ENCODE measurements at places on chromosomes 1 and 21. TPM values are rescaled to one million over a fixed set of nuclear protein-coding genes. Genes with fewer than 3 reads are reported as not detected.

CCDC185 gene
- not detected for total RNA-seq

DNA sequence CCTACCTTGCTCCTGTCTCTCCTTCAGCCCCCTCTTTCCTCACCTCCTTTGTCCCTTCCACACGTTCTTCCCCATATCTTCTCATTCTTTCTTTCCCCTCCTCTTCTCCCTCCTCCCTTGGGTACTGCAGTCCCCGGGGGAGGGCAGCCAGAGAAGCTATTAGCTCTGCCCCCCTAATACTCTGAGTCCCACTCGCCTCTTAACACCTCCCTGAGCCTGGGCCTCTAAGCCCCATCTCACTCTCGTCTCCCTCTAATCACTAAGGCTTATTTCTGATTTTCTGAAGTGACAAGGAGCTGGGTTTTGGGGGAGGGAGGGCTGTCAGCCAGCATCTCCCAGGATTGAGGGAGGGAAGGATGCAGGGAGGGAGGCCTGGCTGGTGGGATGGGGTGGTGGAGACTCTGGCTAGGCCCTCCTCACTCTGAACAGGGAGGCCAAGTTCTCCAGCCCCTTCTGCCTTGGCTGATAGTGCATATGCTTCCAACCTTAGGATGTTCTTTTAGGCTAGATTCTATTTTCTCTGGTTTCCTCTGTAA, 25.6 kb upstream of the DMBX1 start:
- peaks cover 67% of the 10 kb centered on the region for H3K27me3 ChIP-seq
- H3K27ac ChIP-seq = no peak overlapping the region
- no peaks in the 10 kb centered on the region for H3K36me3 ChIP-seq
- no peak overlapping the region for H3K4me3 ChIP-seq
- H3K4me1 ChIP-seq = peaks cover 6% of the 10 kb centered on the region

GRCh38 chr21:34599534-34600101, 15.3 kb downstream of the RCAN1 start:
- no peaks in the 10 kb centered on the region for H3K4me1 ChIP-seq
- H3K27ac ChIP-seq = no peak overlapping the region
- no peak overlapping the region for H3K4me3 ChIP-seq
- DNase-seq = no peak
- peaks cover 8% of the 10 kb centered on the region for H3K27me3 ChIP-seq

CELA3A gene
- total RNA-seq = not detected

DNA sequence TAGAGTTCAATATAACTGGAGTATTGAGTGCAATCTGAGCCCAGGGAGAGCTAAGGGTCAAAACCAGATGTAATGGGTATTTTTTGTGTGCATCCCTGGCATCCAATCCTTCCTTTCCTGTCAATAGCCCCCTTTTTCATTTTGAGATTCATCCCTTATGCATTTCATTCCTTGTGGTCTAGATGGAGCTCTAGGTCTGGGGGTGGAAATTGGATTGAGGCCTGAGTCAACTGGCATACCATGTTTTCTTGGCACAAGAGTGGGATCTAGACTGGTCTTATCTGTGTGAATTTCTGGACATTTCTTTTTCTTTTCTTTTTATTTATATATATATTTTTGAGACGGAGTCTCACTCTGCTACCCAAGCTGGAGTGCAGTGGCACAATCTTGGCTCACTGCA, 67.3 kb upstream of the RAB3GAP2 start:
- no peaks in the 10 kb centered on the region for H3K4me1 ChIP-seq
- DNase-seq = no peak
- H3K4me3 ChIP-seq = no peak overlapping the region
- peaks cover 1% of the 10 kb centered on the region for H3K27me3 ChIP-seq
- H3K27ac ChIP-seq = no peak overlapping the region

- no peak within 1 kb of the TSS for H3K4me3 ChIP-seq
- peaks cover 13% of the 10 kb centered on the region for H3K4me1 ChIP-seq
- no peaks in the 10 kb centered on the region for H3K27me3 ChIP-seq
- H3K36me3 ChIP-seq = peaks cover 25% of the 10 kb centered on the region
Observed at GRCh38 chr1:161367684-161368400, at the start of gene CFAP126. TSS of gene CFAP126 (minus strand) at chr1:161367876. CDS start at chr1:161367868, 8 bp downstream.

DNA sequence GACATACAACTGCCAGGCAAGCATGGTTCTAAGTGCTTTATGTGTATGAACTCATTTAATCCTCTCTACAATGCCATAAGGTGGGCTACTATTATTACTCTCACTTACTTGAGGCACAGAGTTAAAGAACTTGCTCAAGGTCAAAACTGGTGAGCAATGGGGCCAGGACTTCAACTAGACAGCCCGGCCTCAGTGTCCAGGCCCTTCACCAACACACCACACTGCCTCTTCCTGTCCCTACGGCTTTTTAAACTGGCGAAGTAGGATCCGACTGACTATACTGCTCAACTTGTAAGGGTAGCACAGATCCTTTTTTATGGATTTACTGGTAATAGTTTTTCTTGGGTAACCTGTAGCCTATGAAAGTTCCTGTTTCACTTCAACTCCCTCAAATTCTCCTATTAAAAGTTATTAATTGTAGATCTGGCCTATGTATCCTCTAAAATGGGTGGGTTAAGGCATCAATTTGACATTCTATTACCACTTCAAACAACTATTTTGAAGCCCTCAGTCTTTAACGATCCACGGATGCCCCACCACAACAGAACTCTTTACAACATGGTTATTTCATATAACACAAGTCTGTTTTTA, 4.3 kb downstream of the ERRFI1 start:
- H3K27me3 ChIP-seq = peaks cover 64% of the 10 kb centered on the region
- no peak overlapping the region for H3K27ac ChIP-seq
- H3K4me3 ChIP-seq = no peak overlapping the region
- H3K36me3 ChIP-seq = no peaks in the 10 kb centered on the region
- no peak for DNase-seq

DNA sequence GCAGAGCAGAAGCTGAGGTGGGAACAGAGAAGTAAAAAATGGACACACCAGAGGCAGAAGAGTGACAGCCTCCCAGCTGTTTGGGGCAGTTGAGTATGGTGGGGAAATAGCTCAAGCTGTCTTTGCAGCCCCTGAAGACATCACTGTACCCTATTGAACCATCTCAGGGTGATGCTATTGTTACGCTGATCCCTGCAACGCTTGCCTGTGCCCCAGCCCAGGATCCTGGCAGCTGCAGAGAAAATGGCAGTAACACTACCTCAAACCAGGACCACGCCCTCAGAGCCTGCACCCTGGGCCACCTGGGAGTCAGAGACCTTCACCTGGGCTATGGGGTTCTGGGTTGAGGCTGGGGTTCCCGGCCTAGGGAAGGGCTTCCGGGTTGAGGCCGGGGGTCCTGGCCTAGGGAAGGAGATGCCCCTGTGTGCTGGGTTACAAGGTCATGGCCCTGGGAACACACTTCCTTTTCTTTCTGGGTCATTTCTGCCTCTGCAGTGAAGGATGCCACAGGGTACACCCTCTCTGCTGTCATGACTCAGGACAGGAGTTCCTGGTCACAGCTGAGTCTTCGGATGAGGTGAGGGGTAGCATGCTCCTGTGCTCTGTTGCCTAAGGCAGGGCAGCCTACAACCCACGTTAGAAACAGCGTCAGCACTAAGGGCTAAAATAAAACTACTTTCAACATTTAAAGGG, 11.6 kb downstream of the BSND start:
- H3K4me3 ChIP-seq = no peak overlapping the region
- no peaks in the 10 kb centered on the region for H3K36me3 ChIP-seq
- H3K4me1 ChIP-seq = no peaks in the 10 kb centered on the region
- DNase-seq = no peak
- H3K27ac ChIP-seq = no peak overlapping the region

DNA sequence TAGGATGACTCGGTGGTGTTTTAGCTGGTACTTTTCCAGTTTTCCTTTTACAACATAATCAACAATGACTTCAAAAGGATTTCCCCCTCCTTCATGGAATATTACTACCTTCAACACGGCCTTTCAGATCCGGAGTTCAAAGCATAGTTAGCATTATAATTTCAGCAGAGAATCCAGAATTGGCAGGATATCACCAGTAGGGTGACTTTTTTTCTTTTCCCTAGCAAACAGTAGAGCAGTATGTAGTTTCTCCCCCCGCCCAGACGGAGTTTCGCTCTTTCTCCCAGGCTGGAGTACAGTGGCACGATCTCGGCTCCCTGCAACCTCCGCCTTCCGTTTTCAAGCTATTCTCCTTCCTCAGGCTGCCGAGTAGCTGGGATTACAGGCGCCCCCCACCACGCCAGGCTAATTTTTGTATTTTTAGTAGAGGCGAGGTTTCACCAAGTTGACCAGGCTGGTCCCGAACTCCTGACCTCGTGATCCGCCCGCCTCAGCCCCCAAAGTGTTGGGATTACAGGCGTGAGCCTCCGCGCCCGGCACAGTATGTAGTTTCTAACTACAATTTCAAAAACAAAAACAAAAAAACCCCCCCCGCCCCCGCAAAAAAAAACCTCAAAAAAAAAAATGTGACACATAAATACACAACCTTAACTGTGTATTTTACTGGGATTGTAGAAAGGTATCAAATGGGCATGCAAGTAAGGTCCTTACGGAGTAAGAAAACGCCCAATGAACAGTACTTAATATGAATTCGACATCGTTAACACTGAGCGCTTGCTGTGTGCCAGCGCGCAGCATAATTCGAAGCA, 1.5 kb upstream of the COX20 start:
- H3K4me3 ChIP-seq = peak overlapping the region; percentile 91
- peak overlapping the region; percentile 99 for H3K27ac ChIP-seq
- peak; percentile 81 for DNase-seq
- H3K36me3 ChIP-seq = peaks cover 28% of the 10 kb centered on the region
- H3K27me3 ChIP-seq = no peaks in the 10 kb centered on the region

DNA sequence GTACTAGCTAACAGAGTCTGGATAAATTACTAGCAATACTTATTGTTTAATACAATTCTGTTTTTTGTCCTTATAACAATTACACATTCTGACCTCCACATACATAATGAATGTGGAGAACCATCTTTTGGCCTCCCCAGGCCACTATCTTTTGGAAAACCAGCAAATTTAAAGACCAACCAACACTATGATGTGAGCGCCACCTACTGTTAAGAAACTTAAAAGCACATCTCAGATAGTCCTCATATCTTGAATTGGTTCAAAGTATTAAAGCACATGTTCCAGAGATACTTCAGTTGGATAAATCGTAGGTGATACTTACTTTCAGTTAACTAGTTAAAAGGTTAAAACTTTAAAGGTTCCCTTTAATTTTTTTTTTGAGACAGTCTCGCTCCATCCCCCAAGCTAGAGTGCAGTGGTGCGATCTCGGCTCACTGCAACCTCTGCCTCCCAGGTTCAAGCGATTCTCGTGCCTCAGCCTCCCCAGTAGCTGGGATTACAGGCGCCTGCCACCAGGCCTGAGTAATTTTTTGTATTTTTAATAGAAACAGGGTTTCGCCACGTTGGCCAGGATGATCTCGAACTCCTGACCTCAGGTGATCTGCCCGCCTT, 29.3 kb upstream of the USP1 start:
- no peak overlapping the region for H3K4me3 ChIP-seq
- H3K27ac ChIP-seq = no peak overlapping the region
- H3K27me3 ChIP-seq = peaks cover 7% of the 10 kb centered on the region
- peak; percentile 73 for DNase-seq
- H3K4me1 ChIP-seq = no peaks in the 10 kb centered on the region

- peaks cover 10% of the 10 kb centered on the region for H3K4me1 ChIP-seq
- no peaks in the 10 kb centered on the region for H3K27me3 ChIP-seq
- H3K27ac ChIP-seq = no peak overlapping the region
- no peak for DNase-seq
- H3K4me3 ChIP-seq = no peak overlapping the region
- H3K36me3 ChIP-seq = peaks cover 43% of the 10 kb centered on the region
Observed at GRCh38 chr1:116408193-116408592, 35.1 kb downstream of the ATP1A1 start.
